Sigmoid colon (tissue), 7 donors: ENCODE measurements at places on chromosomes 2 and 18. TPM values are rescaled to one million over a fixed set of nuclear protein-coding genes. Genes with fewer than 3 reads are reported as not detected.

DNA sequence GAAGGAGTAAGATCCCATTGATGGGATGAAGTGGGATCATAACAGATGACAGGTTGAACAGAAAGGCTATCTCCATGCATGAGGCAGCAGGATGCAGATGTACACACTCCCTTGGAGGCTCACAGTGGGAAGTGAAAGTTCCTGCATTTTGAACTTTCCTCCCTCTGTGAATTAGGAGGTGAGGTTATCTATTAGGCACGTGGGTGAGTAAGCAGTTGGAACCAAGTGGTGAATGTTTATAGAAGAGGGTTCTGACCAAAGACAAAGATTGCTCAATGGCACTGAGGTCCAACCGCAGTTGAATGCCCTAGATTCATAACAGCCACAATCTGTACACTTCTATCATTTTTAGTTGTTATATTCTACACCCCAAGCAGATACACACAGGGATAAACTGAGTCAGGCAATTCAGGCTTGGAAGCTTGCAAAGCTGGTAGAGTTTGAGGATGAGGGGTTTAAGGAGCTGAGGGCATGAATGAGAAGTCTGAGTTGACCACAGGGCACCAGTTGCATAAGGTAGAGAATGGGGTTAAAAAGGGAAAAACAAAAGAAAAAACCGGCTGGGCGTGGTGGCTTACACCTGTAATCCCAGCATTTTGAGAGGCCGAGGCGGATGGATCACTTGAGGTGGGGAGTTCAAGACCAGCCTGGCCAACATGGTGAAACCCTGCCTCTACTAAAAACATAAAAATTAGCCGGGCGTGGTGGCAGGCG lies 7.1 kb upstream of the KCMF1 start:
- H3K4me1 ChIP-seq: no peaks in the 10 kb centered on the region
- peaks cover 8% of the 10 kb centered on the region for H3K36me3 ChIP-seq
- peak; percentile 27 for DNase-seq
- H3K27me3 ChIP-seq: no peaks in the 10 kb centered on the region

GRCh38 chr2:215899141-215900074 lies 113.9 kb downstream of the MREG start:
- no peaks in the 10 kb centered on the region for H3K36me3 ChIP-seq
- no peak overlapping the region for H3K27ac ChIP-seq
- no peaks in the 10 kb centered on the region for H3K4me1 ChIP-seq
- DNase-seq: no peak
- H3K27me3 ChIP-seq: no peaks in the 10 kb centered on the region

GRCh38 chr2:219997341-219997851 lies 370.0 kb downstream of the SLC4A3 start:
- no peaks in the 10 kb centered on the region for H3K36me3 ChIP-seq
- H3K4me1 ChIP-seq: no peaks in the 10 kb centered on the region
- no peak overlapping the region for H3K27ac ChIP-seq
- no peaks in the 10 kb centered on the region for H3K27me3 ChIP-seq
- no peak for DNase-seq

DNA sequence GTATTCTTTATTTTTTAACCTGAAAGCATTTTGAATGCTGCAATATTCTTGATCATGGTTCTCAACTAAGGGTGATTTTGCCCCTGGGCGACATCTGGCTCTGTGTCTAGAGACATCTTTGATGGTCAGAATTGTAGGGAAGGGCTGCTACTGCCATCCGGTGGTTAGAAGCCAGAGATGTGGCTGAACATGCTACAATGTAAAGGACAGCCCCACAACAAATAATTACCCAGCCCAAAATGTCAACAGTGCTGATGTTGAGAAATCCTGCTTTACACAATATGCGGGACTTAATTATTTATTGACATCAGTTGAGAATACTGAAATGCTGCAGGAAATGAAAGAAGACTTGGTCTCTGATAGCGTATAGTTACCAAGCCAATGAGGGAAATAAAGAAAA lies 37.5 kb upstream of the SERPINB2 start:
- DNase-seq: no peak
- H3K27ac ChIP-seq: no peak overlapping the region
- no peaks in the 10 kb centered on the region for H3K4me1 ChIP-seq
- no peaks in the 10 kb centered on the region for H3K36me3 ChIP-seq

- no peaks in the 10 kb centered on the region for H3K36me3 ChIP-seq
- DNase-seq: no peak
- H3K4me3 ChIP-seq: no peak overlapping the region
- no peaks in the 10 kb centered on the region for H3K4me1 ChIP-seq
- H3K27ac ChIP-seq: no peak overlapping the region
- no peaks in the 10 kb centered on the region for H3K27me3 ChIP-seq
Observed at GRCh38 chr2:121919803-121920202, 164.4 kb downstream of the TSN start.

DNA sequence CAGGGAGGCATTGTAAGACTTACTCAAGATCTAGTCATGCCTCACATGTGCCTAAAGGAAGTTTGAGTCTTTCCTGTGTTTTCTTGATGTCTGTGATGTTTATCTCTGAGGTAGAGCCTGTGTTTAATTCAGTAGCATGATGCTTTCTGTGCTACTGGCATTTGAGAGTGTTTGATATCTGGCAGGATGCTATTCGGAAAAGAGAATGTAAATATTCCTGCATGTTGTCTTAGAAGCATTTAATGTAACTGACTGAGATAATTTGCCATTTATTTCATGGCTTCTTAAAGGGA lies 58.8 kb downstream of the GREB1L start:
- no peaks in the 10 kb centered on the region for H3K4me1 ChIP-seq
- no peak overlapping the region for H3K4me3 ChIP-seq
- H3K27me3 ChIP-seq: no peaks in the 10 kb centered on the region
- DNase-seq: no peak

DNA sequence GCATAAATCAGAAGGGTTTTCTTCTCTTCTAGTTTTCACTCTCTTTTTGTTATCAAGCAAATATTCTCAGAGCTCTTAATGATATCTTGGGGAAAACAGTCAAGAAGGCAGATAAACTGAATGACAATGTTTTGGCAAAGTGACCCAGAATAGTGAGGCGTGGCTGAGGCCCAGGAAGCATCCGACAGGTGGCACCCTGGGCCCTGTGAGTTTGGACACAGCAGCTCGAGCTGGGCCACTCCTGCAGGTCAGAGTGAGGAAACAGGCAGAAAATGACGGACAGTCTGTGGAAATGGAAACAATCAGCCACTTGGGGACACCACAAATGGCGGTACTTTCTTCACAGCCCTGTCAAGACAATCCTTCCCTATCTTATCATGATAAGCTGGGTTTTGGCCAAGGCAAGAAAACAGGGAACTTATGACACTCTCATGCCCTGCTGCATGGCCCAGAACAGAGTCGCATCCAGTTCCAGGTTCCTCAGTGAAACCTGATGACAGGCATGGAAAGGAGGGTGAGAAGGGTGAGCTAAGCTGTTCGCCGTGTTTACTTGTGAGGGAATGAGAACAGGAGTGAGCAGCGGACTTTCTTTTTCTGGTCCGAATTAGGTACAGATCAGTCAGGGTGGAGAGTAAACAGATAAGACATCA lies 32.1 kb downstream of the MRPL44 start:
- no peaks in the 10 kb centered on the region for H3K36me3 ChIP-seq
- DNase-seq: no peak
- H3K27ac ChIP-seq: no peak overlapping the region
- H3K27me3 ChIP-seq: no peaks in the 10 kb centered on the region

DNA sequence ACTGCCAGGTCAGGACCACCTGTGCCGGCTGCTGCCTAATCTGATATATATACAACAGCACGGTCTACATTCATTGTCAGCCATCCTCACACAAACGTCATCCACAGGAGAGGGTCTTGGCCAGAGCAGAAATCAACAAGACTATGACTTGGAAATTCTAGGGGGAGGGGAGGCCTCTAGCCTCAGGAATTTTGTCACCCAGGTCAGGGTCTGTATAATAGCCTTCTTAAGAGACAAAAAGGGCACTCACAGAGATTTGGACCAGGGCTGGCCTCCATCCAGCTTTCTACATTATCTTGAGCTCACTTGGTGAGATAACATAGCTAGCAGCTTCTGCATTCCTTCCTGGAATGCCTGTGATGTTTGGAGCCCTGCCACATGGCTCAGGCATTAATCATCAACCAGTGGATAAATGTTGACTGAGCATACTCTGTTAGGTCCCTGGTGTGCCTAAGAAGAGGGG lies 50.4 kb upstream of the CTIF start:
- peaks cover 49% of the 10 kb centered on the region for H3K4me1 ChIP-seq
- H3K27ac ChIP-seq: peak overlapping the region; percentile 31
- no peak overlapping the region for H3K4me3 ChIP-seq

- H3K4me1 ChIP-seq: no peaks in the 10 kb centered on the region
- H3K27me3 ChIP-seq: no peaks in the 10 kb centered on the region
- no peak overlapping the region for H3K4me3 ChIP-seq
- H3K36me3 ChIP-seq: no peaks in the 10 kb centered on the region
- DNase-seq: no peak
- no peak overlapping the region for H3K27ac ChIP-seq
Observed at GRCh38 chr18:49332706-49333406, 127.6 kb downstream of the DYM start.

DNA sequence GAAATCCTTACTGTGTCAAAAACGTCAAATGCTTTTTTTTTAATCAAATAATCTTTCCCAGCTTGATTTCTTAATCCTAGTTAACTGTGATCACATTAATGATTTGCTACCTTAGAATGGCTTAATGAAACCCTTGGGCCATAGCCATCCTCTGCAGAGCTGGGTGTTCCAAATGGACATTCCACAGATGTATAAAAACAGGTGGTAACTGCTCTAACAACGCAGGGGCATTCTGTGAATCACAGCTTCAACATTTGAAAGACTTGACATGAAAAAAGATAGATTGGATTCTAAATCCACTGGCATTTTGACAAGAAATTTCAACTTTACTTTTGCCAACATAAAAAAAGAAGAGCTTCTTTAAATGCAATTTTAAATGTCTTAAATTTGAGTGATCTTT lies 69.8 kb upstream of the RASGRP3 start:
- no peaks in the 10 kb centered on the region for H3K27me3 ChIP-seq
- H3K27ac ChIP-seq: no peak overlapping the region
- no peak for DNase-seq
- no peaks in the 10 kb centered on the region for H3K4me1 ChIP-seq
- H3K36me3 ChIP-seq: no peaks in the 10 kb centered on the region

- no peaks in the 10 kb centered on the region for H3K36me3 ChIP-seq
- no peaks in the 10 kb centered on the region for H3K27me3 ChIP-seq
- H3K4me3 ChIP-seq: no peak overlapping the region
- peak; percentile 38 for DNase-seq
- H3K4me1 ChIP-seq: no peaks in the 10 kb centered on the region
Observed at GRCh38 chr2:127101756-127102477, 5.0 kb downstream of the BIN1 start.

GRCh38 chr2:203061346-203061745 lies 46.7 kb downstream of the NBEAL1 start:
- no peak overlapping the region for H3K4me3 ChIP-seq
- no peaks in the 10 kb centered on the region for H3K27me3 ChIP-seq
- H3K4me1 ChIP-seq: no peaks in the 10 kb centered on the region
- H3K27ac ChIP-seq: no peak overlapping the region

- H3K4me1 ChIP-seq: no peaks in the 10 kb centered on the region
- no peak overlapping the region for H3K27ac ChIP-seq
- no peak for DNase-seq
- H3K27me3 ChIP-seq: no peaks in the 10 kb centered on the region
Observed at GRCh38 chr18:54378057-54378456, 20.4 kb downstream of the C18orf54 start.

DNA sequence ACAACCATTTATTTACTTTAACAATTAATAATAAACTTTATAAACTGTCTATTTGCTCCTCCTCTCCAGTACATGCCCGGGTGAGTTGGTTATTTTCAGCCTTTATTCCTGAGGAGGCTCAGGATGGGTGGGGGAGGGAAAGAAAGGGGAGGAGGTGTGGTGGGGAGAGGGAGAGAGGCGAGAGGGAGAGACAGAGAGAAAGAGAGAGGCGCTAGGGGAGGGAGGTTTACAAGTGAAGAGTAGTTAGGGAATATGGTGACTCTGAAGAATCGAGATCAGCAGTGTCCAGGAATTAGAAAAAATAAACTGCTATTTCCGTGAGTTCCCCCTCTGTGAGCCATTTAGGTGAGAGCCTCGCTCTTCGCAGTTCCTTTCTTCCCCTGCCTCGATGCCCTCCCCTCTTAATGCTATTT lies 138.9 kb downstream of the MEIS1 start:
- H3K27ac ChIP-seq: peak overlapping the region; percentile 95
- H3K4me3 ChIP-seq: peak overlapping the region; percentile 73
- H3K27me3 ChIP-seq: no peaks in the 10 kb centered on the region
- DNase-seq: no peak

DNA sequence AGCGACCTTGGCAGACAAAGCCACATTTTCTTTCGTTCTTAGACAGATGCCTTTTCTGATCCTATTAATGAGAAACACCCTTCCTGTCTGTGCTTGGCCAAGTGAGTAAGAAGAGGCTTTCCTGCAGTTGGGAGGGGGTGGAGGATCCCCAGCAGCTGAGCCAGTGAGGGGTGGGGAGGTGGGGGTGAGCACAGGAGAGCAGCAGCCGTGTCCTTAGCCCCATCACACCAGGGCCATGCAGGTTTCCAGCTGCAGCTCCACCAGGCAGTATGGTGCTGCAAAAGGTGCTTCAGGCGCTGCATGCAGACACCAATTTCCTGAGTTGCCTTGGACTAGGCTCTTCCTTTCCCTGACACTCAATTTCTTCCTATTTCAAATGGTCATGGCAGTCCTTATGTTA lies 123.3 kb upstream of the SIX2 start:
- DNase-seq: no peak
- no peaks in the 10 kb centered on the region for H3K27me3 ChIP-seq
- no peaks in the 10 kb centered on the region for H3K4me1 ChIP-seq
- H3K27ac ChIP-seq: no peak overlapping the region
- no peak overlapping the region for H3K4me3 ChIP-seq

SLC5A7 gene
- polyA plus RNA-seq: not detected

RESP18 gene
- not detected for polyA plus RNA-seq

SLC4A3 gene
- 0.46 TPM for polyA plus RNA-seq

GRHL1 gene
- polyA plus RNA-seq: 0.55 TPM

POTEE gene
- polyA plus RNA-seq: not detected

EVA1A gene
- polyA plus RNA-seq: 1.2 TPM

FOXD4L1 gene
- polyA plus RNA-seq: 0.06 TPM

STPG4 gene
- polyA plus RNA-seq: 0.12 TPM
